ENCODE measurements at places on chromosomes 3 and 15.

- no peak for DNase-seq
These were observed 41.9 kb downstream of the NCK1 start for GRCh38 chr3:136903899-136904298.

GRCh38 chr3:114639171-114639570, 345.3 kb downstream of the TIGIT start:
- DNase-seq = no peak

GRCh38 chr3:61608711-61609110, 47.3 kb downstream of the PTPRG start:
- DNase-seq = no peak

- no peak for DNase-seq
These were observed 103.6 kb downstream of the APBA2 start for GRCh38 chr15:28989239-28989830.

DNA sequence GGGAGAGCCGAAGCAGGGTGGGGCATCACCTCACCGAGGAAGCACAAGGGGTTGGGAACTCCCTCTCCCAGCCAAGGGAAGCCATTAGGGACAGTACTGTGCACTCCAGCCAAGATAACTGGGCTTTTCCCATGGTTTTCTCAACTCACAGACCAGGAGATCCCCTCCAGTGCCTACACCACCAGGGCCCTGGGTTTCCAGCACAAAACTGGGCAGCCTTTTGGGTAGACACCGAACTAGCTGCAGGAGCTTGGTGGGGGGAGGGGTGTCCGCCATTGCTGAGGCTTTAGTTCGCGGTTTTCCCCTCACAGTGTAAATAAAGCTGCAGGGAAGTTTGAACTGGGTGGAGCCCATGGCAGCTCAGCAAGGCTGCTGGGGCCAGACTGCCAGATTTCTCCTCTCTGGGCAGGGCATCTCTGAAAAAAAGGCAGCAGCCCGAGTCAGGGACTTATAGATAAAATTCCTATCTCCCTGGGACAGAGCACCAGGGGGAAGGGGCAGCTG, 129.6 kb upstream of the LMCD1 start:
- no peak for DNase-seq

Data from GM04503 (cell line).